ENCODE measurements at places on chromosomes 1 and 21. TPM values are rescaled to one million over a fixed set of nuclear protein-coding genes. Genes with fewer than 3 reads are reported as not detected.

DNA sequence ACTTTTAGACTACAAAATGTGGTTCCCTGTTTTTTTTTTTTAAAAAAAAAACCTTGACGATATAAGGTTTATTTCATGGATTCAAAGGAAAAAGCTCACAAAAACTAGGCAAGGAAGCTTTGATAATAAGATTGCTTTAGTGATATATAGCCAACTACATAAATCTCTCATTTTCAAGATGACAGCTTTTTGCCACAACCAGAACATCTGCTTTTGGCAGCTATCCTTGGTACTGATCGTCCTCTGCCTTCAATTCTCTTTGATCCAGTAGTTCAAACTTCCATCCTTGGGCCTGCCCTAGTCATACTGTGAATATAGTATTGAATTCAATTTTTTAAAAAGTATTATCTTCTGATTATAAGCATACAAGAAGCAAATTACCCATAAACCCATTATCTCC is 72.9 kb upstream of the CD53 start:
- DNase-seq, result no peak

DNA sequence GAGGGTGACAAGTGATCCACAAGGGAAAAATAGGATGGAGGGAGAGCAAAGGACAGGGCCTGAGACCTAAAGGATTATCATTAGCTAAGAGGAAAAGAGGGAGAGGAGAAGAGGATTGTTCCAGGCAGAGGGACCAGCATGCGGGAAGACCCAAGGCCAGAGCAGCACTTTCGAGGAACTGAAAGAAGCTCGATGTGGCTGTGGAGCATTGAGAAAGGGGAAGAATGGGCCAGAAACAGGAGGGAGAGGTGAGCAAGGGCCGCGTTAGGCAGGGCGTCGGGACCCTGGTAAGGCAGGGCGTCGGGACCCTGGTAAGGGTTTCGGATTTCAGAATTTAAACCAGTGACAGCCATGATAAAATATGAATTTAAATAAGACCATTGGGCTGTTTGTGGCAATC is 22.8 kb upstream of the CSF1 start:
- DNase-seq, result no peak

DNA sequence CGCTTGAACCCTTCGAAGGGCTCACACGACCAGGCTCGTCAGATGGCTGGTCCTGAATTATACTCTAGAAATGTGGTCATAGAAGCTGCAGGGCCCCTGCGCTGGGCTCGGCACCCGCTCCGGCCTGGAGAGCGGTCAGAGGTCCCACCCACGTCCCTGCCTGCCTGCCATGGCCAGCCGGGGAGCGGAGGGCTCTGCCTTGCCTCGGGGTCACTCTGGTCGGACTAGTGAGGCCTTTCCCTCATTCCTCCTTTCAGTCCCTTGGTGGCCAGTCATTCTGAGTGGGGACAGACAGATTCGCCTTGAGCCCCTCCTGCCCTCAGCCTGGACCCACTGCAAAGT is 529 bp upstream of the MARCKSL1 start:
- no peak for DNase-seq

DNA sequence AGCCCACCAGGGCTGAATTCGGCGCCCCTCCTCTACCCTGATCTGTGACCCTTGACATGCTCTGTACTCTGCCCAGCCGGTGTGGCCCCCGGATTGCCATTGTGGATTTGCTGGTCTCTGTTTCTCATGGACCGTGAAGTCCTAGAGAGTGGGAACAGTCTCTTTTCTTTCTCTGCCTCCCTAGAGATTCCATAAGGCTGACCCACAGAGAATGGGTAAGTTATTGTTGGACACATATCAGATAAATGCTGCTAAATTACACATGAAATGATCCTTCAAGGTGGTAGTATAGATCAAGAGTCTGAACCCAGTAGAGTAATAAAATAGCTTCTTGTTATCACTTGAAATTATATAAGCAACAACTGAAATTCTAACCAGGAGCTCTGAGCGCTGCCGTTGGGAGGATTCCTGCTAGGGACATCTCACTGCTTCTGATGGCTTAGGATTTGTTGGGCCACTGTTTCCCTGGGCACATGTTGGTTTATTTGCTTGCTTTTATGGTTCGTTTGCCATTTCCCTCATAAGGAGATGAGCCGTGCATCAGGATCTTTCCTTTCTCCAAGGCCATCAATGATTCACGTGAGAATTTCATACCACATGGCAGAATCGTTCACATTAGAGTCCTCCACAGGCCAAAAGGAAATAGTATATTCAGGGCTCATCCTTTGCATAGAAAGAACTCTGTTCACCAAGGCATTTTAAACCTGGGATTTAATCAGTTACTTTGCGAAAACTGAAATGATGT is 111.9 kb downstream of the ZBTB18 start:
- DNase-seq, result no peak

GRCh38 chr21:32507342-32507919 is 77.9 kb downstream of the TCP10L start:
- no peak for DNase-seq

DNA sequence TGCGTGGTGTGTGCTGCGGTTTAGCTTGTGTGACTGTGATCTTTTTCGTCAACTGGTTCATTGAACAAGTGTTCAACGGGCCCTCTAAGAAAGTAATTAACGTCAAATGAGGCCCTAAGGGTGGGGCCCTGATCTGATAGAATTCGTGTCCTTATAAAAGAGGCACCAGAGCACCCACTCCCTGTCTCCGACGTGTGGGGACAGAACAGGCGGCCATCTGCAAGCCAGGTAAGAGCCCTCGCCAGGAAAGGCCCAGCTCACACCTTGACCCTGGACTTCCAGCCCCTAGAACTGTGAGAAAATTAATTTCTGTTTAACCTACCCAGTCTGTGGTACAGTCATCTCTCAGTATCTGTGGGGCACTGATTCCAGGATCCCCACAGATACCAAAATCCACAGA is 20.4 kb upstream of the SAMD11 start:
- DNase-seq, result no peak

DNA sequence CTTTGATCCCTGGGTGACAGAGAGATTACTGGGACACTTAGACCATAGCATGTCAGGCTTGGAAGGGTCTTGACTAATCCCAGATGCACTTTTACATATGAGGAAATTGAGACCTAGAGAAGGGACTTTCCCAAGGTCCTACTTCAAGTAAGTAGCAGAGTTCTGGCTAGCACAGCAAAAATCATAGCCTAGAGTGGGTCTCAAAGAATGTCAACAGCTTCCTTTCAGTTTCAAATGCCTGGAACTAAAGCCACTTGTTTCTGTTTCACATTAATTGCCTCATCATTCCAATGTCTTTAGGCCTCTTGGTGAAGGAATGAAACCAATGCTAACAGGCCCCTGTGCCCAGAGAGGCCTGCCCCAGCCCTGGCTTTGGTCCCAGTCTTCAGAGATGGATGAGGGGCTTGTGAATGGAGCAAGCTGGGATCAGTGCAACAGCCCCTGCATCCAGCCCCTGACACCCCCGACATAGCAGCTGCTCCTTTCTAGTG is 26.6 kb downstream of the ATF3 start:
- DNase-seq, result no peak

DNA sequence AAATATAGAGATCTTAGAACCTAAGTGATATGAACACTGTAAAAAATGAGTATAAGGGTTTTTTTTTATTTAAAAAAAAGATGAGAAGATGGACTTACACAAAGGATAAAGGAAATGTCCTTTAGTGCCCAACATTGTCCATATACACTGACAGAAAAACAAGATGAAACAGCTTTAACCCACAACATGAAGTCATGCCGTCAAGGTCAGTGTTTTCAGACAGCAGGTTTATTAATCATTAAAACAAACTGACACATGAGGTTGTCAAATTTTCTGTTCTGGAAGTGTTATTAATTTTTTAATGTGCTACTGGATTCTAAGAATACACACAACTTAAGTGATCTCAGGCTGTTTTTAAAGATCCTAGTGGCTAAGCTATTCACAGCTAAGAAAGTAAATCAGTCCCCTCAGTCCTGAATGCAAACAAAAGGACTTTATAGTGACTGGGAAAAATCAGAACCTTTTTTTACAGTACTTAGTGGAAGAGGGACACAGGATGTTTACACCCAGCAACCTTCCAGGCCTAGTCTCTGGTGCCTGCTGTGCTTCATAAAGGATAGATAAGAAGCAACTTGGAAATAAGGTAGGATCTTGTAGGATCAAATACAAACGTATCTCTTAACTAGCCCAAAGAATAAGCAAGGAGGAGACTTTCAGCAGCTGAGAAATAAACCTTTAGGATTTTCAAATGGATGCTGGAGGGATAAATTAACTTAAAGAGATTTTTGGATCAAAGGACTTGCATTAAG is 21.9 kb upstream of the PKN2 start:
- no peak for DNase-seq

GRCh38 chr1:241652012-241652411 is at the start of gene WDR64:
Gene WDR64, plus strand, starts transcription at chr1:241652281. Its CDS starts 204 bp downstream, at chr1:241652485.
- no peak for DNase-seq

DNA sequence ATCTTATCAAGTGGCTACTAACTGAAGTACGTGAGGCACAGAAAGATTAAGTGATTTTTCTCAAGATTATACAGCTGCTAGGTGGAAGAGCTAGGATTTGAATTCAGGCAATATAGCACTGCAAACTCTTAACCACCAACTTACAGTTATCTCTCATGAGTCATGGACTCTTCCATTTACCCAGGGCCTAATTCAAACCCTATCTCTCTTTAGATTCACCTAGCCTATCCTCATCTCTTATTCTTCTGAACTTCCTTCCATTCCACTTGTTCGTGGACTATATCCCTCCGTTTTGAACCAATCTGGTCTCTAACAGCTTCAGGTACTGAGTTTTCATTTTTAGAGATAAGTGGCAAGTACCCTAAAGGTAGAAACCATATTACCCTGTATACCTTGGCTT is 92.8 kb upstream of the DMRTA2 start:
- no peak for DNase-seq

DNA sequence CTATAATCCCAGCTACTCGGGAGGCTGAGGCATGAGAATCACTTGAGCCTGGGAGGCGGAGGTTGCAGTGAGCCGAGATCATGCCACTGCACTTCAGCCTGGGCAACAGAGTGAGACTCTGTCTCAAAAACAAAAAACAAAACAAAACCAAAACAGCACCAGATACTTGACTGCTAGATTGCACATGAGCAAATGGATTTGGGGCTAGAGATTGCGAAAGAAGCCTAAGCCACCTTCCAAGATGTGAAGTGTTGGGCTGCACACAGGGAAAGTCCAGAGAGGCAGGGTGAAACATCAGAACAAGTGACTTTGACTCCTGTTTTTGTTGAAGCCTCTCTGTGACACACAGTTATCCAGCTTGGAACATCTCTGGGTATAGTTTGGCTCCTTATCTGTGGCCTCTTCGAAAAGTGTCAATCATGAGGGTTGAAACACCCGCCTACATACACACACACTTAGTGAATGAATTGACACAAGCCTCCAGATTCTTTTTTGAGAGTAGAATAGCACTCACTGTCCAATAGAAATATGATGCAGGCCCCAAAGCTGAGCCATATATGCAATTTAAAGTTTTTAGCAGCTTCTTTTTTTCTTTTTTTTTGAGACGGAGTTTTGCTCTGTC is 34.2 kb upstream of the GPR137B start:
- no peak for DNase-seq

GRCh38 chr1:245441689-245442088 is 286.9 kb downstream of the KIF26B start:
- no peak for DNase-seq

- no peak for DNase-seq
These were observed 32.8 kb upstream of the KCNJ15 start for GRCh38 chr21:38223893-38224540.

DNA sequence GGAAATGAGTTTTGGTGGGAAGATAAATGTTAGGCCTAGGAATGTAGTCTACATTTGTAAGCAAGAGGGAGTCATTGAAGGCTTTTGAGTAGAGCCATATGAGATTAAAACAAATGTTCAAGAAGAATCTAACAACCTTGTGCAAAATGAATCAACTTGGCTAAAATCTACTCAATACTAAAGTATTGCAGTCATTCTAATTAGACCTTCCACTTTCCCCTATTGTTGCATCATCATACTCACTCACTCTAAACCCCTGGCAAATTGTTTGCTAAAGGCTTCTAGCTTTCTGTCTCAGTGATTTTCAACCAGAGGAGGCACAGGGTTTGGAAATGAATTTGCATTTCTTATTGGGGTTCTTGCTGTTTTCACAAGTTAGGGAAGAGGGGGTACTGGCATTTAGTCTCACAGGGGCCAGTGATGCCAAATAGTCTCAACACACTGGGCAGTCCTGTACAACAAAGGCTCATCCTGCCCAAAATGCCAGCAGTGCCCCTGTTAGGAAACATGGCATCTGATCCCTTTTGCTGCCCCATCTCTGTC is 85.3 kb downstream of the SEC16B start:
- DNase-seq, result no peak

DNA sequence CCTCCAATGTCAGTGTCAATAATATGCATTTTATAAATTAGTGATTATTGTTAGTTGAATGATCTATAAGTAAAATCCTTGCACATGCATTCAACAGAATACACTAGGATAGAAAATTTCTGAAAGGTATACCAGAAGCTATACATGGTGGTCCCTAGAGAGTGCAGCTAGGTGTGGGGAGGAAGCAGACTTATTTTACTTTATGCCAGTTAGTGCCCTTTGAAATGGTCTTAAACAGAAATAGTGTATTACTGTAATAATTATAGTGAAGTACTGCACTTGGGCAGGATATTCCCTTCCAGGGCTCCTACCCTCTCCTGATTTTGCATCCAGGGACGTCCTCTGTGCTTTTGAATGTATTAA is 23.2 kb upstream of the WDR26 start:
- no peak for DNase-seq

DNA sequence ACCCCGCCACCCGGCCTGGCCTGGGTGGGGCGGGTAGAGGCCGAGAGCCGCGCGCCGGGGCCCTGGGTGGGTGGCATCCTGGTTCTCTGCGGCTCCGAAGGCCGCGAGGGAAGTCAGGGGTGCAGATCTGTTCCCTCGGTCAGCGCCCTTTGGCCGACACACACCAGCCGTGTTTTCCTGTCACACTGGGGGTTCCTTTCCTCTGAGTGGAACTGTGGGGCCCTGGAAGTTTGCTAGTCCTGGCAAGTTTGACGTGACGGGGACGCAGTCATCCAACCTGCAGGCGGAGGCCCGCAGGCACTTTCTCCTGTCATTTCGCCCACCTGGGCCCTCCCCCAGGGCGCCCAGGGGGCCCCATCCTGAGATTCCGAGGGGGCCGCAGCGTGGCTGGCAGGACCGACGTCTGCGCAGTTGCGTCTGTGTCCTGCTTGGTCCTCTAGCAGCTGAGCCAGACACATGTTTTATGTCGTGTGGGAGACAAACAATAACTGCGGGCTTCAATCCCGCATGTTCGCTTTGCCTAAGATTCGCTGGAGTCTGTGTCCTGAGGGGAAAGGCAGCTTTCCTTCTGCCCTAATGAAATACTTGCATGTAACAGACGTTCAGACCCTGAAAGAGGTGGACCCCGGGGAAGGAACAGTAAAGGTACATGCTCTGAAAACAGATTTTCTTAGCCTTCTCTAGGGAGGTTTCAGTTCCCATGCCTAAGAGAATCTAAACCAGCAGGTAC is 1.5 kb downstream of the FAM163A start:
- DNase-seq, result no peak

The CELA3B gene
- not detected for total RNA-seq

The WNT9A gene
- 0.08 TPM for total RNA-seq

The RUNX3 gene
- 105 TPM for total RNA-seq

The FCN3 gene
- not detected for total RNA-seq

The CA14 gene
- total RNA-seq, result not detected

The CD247 gene
- 341 TPM for total RNA-seq

The SVBP gene
- 23.5 TPM for total RNA-seq

All from CD4-positive, alpha-beta memory T cell (primary cell).